Suppressor macrophage treated with lipopolysaccharide for 1 hour (primary cell): ENCODE measurements at places on chromosomes 11 and 22.

- DNase-seq, result no peak
Measured at GRCh38 chr11:120867988-120868387, 155.9 kb upstream of the TBCEL start.

- no peak for DNase-seq
Measured at GRCh38 chr22:44816141-44816540, 63.8 kb downstream of the ARHGAP8 start.

GRCh38 chr22:46027211-46028105, 50.5 kb upstream of the WNT7B start:
- DNase-seq, result peak; percentile 71

GRCh38 chr11:24234822-24235508, 261.9 kb upstream of the LUZP2 start:
- no peak for DNase-seq

DNA sequence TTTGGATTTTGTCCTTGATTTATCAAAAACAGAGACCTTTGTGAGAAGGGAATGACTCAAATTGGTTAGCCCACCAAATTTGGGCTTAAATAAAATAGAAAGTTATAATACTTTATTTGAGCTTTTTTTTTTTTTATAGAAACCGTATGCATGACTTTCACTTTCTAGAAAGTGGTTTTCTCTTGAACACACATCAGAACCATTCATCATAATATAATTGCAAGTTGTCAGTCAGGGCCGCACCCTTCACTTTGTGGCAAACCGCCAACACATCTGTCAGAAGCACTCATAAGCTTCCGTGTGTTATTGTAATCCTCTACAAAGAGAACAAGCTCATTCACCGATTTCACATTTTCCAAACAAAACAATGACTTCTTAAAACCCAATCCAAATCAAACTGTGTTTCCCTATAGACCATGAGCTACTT, 76.1 kb downstream of the SOX6 start:
- DNase-seq, result no peak

DNA sequence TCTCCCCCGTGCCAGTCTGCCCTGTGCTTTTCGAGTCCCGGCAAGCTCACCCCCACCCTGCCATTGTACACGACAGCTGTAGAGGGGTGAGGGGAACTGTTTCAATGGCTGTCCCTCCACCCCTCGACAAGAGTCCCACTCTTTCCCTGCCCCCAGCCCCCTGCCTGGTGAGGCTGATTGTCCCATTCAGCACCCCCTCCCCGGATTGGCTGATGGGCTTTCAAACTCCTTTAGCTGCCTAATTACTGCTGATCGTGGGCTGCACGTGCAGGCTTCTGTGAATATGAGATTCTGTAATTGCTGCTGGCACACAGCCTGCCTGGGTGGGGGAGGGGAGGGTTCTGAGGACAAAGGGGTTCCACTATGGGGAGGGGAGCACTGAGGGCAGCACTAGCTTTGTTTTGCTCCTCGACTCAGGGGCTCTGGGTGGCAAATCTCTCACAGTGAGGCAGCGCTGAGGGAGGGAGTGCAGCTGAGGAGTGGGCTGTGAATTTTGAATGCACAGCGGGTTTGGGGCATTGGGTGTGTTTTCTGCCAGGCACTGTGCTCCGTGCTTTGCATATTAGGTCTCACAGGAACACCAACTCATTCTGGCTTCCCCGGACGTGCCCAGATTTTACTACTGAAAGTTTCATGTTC, 42.6 kb upstream of the ACCSL start:
- DNase-seq, result no peak

DNA sequence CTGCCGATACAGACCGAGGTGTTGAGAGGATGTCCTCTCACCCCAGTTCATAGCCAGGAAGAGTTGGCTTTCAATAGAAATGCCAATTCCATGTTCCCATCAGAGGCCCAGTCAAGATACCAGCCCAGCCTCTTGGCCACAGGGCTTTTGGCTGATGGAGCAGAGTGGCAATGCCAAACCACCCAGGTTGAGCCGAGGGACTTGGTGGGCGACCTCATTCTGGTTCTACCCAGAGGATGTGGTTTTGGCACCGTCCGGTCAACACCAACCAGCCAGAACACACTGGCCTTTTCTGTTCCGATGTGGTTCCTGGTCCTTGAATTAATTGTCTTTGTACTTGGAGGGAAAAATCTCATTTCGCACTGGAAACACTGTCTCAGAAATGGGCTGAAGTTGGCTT, 60.5 kb downstream of the COMMD9 start:
- no peak for DNase-seq

GRCh38 chr22:26182723-26183122, 13.5 kb downstream of the SEZ6L start:
- DNase-seq, result no peak

- DNase-seq, result no peak
Measured at GRCh38 chr11:45151362-45151982, 5.0 kb downstream of the PRDM11 start.

DNA sequence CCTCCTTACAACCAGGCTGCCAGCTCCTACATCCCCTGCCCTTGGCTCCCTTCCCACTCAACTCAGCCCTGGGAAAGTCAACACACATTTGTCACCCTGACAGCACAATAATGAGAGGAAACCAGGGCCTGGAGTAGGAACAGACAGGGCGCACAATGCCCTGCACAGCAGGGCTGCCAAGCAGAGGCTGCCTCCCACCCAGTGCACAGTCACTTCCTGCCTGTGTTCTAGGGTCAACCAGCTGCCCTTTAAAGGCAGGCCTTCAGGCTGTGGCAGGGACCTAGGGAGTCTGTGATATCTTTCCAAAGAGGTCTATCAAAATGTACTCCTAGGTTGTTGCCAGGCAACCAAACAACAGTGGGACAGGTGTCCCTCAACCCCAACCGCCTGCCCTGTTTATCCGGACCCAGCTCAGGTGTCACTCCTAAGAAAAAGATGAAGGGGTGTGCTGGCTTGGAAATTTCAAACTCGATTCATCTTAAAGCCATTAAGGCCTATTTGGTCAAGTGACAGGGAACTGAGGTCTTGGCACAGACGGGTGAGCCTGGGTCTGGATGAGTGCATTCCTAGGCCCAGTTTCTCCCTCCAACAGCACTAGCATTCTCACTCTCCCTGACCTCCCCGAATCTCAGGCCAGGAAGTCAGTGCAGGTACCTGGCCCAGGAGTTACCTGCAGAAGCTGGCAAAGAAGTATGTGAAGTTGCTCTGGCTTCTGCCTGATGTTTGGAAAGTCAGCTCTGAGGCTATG, 110.3 kb upstream of the PITPNB start:
- no peak for DNase-seq

DNA sequence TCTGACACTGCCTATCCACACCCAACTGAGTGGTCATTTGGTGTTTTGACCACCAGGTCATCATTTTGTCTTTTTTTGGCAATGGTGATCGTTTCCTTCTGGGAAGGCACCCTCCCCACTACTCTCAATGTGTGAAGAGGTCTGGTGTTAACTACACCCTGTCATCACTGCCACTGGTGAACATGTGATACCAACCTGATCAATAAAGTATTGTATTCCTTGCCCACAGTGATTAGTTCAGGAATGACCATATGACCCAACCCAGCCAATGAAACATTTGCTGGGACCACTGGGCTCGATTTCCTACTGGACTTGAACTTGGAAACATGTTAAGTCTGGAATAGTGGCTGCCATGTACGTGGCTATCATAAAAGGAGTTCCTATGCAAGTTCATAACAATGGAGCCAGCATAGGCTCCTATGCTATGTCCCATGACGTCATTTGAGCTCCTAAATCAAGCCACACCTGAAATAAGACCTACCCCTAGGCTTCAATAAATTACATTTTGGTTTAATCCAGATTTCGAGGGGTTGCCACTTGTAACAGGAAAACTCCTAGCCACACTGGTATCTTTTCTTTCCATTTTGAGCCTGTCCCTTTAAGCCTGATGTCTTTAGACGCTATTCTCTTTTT, 51.1 kb downstream of the CHST1 start:
- DNase-seq, result no peak
